ENCODE measurements at places on chromosomes 6 and 20.

- no peak for DNase-seq
These were observed 211.9 kb upstream of the PMEPA1 start for GRCh38 chr20:57921676-57922075.

- no peak for DNase-seq
These were observed 46.0 kb upstream of the TASP1 start for GRCh38 chr20:13684566-13685222.

DNA sequence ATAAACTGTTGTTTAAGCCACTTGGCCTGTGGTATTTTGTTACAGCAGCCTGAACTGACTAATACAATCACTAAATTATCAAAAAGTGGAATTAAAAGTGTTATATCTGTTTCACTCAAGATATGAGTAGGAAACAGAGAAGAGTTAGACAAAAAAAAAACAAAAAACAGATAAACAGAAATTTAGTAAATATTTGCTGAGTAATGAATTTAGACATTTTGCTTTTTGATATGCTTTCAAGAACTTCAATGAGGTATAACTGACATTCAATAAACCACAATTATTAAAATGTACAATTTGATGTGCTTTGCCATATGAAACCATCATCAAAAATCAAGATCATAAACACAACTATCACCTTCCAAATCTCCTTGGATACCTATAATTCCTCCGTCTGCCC lies 369.2 kb downstream of the PAX1 start:
- DNase-seq = no peak

GRCh38 chr6:108622641-108623298 lies 62.1 kb downstream of the FOXO3 start:
- DNase-seq = peak; percentile 87

DNA sequence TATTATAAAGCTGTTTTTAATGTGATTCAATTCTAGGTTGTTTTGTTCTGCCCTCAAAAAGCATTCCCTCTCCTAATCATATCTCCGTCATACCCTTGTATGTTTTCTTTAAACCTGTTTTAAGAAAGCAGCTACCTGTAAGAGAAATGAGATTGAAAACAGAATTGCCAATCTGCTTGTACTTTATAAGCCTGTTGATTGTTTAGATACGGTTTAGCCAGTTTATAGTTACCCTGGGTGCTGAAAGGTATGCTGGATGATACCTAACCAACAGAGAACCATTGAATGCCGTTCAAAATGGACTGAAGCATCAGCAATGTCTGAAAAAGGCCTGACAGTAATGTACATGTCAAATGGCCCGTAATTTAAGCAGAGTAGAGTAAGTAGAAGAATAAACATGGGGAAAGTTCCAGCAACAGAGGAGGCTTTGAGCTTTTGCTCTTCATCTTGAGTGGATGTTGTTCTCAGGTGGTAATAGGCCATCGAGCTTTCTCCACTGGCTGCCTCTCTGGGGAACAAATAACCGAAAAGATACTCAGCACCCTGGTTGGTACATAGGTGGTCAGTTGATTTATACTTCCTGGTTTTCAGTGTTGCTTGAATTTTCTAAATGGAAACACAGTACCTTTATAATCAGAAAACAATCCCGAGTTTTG lies 27.5 kb downstream of the PTPN1 start:
- DNase-seq = no peak

DNA sequence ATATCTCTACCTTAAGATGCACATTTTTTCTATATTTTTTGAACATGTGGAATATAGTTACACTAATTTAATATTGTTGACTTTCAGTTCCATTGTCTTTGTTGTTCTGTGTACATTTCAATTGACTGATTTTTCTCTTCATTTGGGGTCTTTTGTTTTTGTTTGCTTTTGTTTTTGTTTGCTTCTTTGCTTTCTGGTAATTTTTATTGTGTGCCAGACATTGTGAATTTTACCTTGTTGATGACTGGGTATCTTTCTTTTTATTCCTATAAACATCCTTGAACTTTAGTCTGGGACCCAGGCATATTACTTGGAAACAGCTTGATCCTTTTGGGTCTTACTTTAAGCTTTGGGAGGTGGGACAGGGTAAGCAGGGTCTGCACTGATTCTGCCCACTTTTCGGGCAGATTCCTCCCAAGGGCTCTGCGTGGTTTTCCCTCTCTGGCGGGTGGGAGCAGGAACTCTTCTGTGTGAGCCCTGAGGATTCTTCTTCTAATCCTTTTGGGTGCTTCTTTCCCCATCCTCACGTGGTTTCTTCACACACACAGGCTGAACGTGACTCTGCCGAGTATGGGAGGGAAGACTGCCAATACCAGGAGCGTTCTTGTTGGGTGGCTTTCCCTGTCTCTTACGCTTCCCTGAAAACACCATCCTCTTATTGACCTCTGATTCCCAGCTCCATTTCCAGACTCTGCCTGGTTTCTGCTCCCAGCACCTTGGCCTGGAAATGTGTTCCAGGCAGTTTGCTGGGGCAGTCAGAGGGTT lies 200.5 kb downstream of the ARID1B start:
- no peak for DNase-seq

DNA sequence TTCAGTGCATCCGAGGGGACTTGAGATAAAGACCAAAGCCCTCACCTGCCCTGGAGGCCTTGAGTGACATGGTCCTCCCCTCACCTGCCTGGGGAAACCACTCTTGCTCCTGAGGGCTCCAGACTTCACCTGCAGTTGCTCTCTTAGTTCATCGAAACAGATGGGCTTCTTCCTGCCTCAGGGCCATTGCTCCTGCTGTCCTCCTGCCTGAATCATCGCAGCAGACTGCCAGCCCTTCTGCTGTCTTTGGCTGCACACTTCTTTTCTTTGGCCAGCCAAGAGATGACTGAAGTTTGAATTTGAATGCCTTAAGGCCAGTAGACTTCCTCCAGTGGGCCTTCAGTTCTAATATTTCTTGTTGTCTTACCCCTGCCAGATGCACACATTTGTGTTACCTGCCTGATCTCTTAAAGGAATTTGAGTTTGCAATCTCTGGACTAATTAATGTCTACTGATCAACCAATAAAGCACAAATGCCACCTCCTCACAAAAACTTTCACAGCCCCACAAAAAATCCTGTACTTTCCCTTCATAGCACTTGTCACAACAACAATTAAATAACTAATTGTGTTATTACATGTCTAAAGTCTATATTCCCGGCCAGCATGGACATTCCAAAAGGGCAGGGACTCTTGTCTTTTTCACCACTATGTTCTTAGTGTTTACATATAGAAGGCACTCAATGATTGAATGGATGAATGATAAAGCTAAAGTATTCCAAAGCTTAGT lies 56.7 kb upstream of the SGK1 start:
- DNase-seq = no peak

- no peak for DNase-seq
These were observed 747 bp upstream of the TXNDC5 start for GRCh38 chr6:7911345-7911725.
